Esophagus squamous epithelium (tissue), 5 donors: ENCODE measurements at places on chromosomes 12 and 14.
A peak's percentile ranks its signal among the peaks of the same experiment; 100 is the strongest.

DNA sequence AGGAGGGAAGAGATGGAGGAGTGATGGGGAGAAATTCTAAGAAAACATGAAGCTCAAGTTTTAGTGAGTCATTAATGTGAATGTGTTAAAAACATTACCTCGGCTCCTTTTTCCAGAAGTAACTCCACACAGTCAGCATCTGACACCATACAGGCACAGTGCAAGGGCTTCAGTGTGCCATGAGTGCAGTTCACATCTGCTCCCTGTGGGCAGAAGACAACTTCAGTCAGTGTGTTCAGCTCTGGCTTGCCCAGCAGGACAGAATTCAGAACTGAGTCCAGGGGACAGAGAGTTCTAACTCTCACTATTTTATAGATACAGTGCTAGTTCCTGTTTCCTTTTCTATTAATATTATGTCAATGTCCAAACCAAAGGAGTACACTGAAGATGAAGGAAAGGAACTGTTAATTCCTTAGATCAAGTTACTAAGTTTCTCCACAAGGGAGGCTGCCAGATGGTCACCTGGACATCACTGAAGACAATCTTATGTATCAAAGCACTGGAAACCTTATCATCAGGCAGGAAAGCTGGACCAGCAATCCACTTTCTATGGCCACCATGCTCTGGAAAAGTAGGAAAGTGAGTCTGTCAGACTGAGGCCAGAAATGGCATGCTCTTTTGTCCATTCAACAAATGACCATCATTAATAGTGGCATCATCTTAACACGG is 6.1 kb downstream of the ASB8 start:
- no peak for DNase-seq

GRCh38 chr14:53564870-53565269 is 391.8 kb downstream of the BMP4 start:
- DNase-seq: no peak

DNA sequence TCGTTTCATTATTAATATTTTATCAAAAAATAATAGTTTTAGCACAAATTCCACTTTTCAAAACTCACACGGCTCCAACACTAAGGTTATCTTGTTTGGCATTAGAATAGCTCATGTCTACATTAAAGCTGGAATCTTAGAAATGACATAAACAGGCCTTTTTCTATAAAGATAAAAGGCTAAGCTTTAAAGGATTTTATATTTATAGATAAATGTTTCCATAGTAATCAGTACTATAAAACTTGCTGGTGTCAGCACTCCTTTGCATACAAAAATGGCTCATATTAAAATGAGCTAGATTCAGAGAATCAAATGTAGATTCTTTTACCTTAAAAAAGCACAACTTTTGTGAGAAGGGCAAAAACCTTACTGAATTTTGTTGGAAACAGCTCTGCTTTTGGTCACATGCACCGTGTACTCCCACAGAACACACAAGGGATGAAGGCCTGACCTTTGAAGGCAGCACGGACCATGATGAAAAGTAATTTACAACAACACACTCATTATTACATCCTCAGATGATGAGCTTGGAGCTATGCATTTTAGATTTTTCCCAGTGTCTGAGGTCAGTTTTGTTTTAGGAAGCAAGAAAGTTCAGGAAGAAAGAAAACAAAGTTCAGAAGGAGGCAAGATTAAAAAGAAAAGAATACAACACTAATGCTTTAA is 202.8 kb downstream of the BCAT1 start:
- DNase-seq: no peak

GRCh38 chr14:103879570-103880347 is 32.4 kb upstream of the PPP1R13B start:
- DNase-seq: no peak

GRCh38 chr14:22847661-22848341 is 11.4 kb downstream of the MMP14 start:
- DNase-seq: no peak

- peak; percentile 10 for DNase-seq
These were observed 20.9 kb upstream of the BLTP3B start for GRCh38 chr12:100163416-100164152.

DNA sequence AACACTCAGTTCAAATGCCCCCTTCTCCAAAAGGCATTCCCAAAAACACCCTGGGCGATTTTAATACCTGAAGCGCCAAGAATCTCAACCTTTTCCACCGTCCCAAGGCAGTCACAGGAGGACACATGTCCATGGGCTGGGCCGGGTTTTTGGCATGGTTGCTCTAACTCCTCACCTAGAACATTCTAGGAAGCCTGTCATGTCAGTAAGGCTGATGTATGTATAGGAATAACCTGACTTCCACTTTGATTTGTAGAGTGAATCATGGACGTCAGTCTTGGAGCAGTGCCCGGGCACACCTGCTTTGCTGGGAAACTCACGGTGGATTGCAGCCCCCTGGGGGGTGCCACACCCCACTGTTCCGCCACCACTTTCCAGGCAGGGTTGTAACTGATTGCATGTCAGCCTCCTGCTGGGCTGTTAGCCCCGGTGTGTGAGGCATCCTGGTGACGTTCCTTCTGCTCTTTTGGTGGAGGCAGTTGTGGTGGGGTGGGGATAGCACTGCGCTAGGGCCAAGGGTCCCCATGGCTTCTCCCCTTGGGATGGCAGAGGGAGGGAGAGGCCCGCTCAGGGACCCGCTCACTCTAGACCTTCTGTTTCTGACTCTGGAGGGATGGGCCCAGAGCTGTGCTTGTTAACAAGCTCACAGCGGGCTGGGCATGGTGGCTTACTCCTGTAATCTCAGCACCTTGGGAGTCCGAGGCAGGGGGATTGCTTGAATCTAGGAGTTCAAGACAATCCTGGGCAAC is 35.2 kb upstream of the FAM181A start:
- DNase-seq: no peak

DNA sequence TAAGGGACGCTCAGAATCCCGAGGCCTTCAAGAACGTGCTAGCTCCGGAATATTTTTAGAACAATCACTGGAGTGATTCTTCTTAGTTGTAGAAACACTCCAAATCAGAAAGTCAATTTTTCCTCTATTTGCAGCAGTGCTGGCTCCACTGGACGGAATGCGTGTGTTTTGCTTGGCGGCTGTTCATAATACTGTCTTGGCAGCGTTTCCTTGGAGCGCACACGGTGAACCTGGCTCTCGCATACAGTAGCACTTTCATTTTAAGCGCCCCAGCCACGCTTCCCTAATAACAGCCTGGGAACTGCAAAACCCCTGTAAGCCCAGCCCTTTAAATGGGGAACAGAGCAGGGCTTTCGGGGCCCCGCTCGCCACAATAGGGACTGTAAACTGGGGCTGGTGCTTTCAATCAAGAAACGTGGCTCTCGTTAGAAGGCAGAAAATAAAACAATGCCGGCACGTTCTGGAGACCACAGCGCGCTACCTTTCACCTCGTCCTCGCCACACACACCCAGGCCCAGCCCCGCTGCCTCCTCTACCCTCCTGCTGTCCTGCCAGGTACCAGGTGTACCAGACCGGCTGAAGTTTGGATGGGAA is 79.9 kb downstream of the BCL11B start:
- DNase-seq: no peak

GRCh38 chr12:92608151-92609091 is 94.4 kb upstream of the PLEKHG7 start:
- DNase-seq: no peak

DNA sequence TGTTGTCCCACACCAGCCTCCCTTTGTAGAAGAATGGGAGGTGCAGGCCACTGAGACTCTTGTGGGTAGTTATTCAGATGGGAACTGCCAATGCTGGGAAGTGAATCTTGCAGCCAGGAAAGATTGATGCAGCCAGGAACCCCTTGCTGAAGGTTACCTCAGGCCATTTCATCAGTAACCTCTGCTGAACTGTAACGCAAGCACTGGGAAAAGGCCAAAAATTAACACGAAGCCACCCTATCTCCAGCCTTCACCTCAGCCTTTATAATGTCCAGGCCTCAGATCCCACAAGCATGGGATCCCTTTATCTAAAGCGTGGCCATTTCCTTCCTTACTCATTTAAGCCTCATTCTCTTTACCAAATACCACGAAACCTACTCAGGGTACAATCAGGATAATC is 211.1 kb downstream of the SPTSSA start:
- no peak for DNase-seq

- DNase-seq: no peak
These were observed 14.9 kb downstream of the AKAP6 start for GRCh38 chr14:32343926-32344430.

- no peak for DNase-seq
These were observed 12.2 kb downstream of the DEGS2 start for GRCh38 chr14:100147181-100147631.

- DNase-seq: no peak
These were observed 2.3 kb upstream of the C14orf39 start for GRCh38 chr14:60488175-60488574.

GRCh38 chr12:27805238-27805637 is 25.2 kb upstream of the MANSC4 start:
- DNase-seq: no peak

GRCh38 chr14:58919217-58919616 is 269.2 kb upstream of the DAAM1 start:
- DNase-seq: no peak

- no peak for DNase-seq
These were observed 68.7 kb downstream of the CCDC88C start for GRCh38 chr14:91348845-91349465.

GRCh38 chr12:46043972-46044520 is 53.7 kb upstream of the SCAF11 start:
- DNase-seq: no peak

GRCh38 chr12:38431921-38432320 is 115.3 kb downstream of the ALG10B start:
- DNase-seq: no peak

DNA sequence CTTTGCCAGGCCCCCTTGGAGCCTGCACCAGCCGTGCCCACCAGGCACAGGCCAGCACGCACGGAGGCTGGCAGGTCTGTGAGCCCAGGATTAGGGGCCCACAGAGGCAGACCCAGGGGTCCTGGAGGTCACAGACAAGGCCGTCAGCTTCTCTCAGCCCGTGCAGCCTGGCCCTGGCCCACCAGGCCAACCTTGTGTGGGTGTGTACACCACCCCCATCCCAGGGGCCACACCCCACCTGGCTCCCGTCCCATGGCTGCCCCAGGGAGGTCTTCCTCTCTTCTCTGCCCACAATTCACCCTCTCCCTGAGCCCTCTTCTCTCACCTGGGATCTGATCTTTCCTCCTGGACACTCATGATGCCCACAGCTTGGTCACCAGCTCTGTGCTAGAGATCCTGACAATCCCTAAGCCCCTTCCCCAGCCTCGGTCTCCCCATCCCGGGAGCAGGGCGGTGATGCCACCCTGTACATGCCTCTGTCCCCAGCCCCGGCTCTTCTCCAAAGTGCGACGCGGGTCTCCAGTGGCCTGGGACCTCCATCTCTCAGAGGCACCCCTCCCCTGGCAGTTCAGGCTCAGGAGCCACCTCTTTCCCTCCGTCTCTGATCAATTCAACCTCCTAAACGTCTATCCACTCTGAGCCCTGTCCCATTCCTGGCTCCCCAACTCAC is 31.1 kb upstream of the GPR132 start:
- DNase-seq: no peak

DNA sequence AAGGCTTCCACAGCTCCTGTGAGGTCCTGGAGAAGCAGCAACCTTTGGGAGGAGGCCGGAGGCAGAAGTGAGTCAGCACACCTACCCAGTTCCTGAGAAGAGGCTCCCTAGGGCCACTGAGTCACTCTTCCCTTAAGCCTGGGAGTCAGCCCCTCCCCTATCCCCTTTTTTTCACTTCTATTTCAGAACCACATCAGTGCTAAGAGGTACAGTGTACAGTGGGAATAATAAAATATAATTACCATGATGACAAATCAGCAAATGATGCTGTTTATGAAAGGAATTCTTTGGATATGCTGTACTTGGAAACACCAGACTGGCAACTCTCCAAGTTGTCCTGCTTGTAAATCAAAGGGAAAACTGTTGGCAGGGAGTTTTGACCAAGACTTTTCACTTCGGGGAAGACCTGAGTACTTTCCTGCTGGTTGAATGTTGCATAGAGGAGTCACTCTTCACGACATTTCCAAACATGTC is 7.8 kb upstream of the TBPL2 start:
- DNase-seq: no peak

DNA sequence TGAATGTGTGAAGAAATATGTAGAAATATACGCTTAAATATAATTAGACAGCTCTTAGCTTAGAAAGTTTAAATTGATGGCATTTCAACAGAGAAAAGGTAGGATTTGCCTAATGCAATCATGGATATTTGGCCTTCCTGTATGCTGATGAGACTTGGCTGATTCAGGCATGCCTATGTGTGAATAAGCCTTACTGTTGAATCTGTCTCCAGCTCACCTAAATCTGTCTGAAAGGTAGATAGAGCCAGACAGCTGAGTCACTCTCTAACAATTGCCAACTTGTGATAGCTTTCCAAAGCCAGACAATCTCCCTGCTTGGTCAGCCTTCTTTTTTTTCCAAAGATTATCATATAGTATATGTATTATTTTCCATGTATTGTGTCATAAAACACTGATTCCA is 92.8 kb upstream of the FLRT2 start:
- no peak for DNase-seq

DNA sequence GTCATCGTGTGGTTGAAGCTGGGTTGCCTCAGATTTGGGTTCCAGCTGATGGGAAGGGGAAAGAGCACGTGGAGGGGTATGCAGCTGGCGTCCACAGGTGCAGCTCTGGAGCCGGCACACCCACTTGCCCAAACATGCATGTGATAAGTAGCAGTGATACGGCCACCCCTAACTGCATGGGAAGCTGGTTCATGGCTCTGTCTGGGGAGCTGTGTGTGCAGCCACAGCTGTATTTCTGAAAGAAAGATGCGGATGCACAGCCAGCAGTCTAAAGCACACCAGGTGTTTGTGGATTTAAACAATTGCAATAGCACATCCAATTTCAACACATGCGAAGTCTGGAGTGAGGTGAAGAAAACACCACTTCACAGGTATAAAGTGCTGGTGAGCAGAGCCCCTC is 181.4 kb downstream of the EFCAB11 start:
- DNase-seq: no peak

GRCh38 chr12:100267603-100268281 is 765 bp downstream of the SCYL2 start:
- no peak for DNase-seq
